Right renal pelvis (tissue), 4 donors: ENCODE measurements at places on chromosomes 16 and 17. TPM values are rescaled to one million over a fixed set of nuclear protein-coding genes. Genes with fewer than 3 reads are reported as not detected.

Gene CD300LB
- polyA plus RNA-seq = 0.07 TPM

DNA sequence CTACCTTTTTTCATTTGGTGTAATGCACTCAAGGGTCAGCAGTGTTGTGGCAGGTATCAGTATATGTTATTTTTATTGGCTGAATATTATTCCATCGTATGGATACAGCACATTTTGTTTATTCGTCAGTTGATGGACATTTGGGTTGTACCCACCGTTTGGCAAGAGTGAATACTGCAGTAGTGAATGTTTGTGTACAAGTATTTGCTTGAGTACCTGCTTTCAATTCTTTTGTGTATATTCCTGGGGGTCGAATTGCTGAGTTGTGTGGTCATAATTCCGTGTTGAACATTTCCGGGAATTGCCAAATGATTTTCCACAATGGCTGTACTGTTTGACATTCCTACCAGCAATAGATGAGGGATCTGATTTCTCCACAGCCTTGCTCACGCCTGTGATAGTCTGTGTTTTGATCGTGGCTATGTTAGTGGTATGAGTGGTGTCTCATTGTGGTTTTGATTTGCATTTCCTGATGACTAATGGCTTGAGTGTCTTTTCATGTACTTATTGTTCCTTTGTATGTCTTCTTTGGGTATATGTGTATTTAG, 108.4 kb downstream of the OR1D5 start:
- no peak for DNase-seq

GRCh38 chr16:30186782-30187555, 3.6 kb downstream of the CORO1A start:
- no peak for DNase-seq

DNA sequence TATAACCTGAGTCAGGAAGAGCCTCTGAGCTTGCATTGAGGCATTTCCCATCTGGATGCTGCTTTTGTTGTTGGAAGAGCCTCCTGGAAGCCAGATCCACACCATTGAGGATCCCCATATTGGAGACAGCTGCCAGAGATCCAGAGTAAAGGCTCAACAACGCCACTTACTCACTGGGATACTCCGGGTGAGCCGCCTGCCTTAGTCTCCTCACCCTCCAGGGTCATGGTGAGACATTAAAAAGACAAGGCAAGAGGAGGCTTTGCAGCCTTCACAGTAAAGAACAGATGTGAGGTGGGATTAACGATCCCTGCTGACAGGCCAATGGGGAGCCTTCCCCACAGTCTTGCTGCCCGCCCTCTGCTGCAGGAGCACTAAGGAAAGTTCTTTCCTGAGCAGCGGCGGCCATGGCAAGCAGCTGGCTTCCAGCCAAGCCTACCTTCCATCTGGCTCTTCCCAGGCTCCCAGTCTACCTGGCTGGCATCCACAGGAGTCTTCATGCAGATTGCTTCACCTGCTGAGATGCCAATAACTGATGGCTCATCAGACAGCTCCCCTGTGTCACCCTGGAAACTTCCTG, 198.5 kb downstream of the CYLD start:
- DNase-seq = no peak

GRCh38 chr16:12317121-12317810, 340.7 kb downstream of the SNX29 start:
- no peak for DNase-seq

DNA sequence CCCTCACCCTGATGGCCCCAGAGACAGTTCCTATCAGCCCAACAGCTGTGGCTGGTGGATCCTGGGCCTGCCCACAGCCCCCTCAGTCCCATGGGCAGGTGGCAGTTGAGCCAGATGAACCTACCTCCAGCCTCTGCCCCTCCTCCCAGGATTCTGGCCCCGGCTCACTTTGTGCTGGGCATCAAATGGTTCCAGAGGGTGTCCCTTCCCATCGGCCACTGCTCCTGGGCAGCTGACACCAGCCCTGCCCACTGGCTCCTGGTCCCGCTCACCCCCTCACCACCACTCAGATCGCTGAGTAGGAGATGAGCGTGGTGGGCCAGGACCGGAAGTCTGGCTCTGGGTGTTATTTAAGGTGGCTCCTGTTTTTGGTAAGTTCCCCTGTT, 2.0 kb downstream of the TTYH2 start:
- no peak for DNase-seq

DNA sequence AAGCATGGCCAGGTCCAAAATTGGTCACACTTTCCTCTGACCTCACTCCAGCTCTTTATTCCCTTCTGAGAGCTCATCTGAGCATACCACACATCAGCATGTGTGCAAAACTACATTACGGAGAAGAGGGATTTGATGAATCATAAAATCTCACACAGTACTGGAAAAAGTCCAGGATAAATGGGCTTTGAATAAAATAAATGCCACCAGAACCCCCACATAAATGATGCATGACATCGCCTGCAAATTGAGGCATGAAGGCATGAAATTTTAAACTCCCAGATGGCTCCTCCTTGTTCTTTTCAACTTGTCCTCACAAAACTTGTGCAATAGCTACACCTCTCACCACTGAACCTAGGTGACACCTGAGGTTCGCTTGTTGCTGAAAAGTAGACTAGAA, 439.5 kb downstream of the CA10 start:
- DNase-seq = no peak

DNA sequence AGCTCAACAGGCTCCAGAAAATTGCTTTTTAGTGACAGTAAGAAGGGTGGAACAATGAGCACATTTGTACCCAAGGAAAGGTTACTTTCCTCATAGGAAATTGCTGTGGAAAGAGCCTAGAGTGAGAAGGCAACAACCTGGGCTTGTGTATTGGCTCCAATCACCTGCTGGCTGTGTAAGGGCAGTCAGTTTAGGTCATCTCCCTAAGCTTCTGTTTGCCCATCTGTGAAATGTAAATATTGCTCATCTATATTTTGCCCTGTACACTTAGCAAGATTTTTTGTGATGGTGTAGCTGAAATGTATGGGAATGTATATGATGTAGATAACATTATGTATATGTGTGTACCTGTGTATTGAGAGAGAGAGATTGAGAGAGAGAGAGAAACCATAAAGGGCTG, 225.2 kb upstream of the MPHOSPH6 start:
- DNase-seq = no peak

DNA sequence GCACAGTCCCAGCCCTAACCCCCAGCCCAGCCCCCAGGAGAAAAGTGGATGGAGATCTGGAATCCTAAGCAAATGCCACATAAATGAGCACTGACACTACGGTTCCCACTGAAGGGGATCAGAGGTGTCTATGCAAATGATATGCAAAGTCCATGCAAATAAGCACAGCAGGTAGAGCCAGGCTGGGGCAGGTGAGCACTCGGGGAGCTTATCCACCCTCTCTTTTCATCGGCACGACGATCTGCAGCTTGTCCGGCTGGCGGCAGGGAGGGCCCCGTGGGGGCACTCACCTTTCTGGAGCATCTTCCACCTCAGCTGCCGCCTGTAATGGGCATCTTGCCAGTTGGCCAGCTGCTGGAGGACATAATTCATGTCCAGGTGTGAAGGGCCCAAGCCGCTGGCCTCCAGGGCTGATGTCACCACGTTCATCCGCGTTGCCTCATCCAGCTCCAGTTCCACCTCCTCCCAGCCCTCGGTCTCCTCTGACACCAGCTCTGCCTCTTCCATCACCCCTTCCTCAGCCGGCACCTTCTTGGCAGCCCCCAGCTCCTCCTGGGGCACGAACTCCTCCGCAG, 9.9 kb downstream of the HAP1 start:
- DNase-seq = no peak

DNA sequence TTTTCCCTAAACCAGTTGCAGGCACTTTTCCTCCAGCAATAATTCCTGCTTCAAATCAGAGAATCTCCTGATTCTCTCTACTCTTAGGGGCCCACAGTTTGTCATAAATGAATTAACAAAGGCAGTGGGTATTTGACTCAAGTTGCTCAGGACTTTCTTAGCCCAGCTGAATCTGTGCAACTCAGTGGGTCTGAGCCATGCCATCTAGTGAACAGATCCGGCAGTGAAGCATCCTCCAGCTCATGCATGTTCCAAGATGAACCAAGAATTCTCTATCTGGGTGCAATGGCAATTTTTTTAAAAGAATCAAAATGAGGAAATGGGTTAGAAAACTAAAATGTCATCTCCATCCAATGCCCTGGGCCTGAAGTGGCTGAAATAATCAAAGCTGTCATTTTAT, 575.2 kb upstream of the CDH11 start:
- no peak for DNase-seq

Gene CCL23
- polyA plus RNA-seq = 0.48 TPM

Gene IGSF6
- 5.8 TPM for polyA plus RNA-seq

Gene TRPV3
- polyA plus RNA-seq = 1.1 TPM

- DNase-seq = no peak
Measured at GRCh38 chr17:2943981-2944380, 119.4 kb downstream of the OR1D5 start.

GRCh38 chr16:833411-833810, 32.9 kb upstream of the GNG13 start:
- no peak for DNase-seq

DNA sequence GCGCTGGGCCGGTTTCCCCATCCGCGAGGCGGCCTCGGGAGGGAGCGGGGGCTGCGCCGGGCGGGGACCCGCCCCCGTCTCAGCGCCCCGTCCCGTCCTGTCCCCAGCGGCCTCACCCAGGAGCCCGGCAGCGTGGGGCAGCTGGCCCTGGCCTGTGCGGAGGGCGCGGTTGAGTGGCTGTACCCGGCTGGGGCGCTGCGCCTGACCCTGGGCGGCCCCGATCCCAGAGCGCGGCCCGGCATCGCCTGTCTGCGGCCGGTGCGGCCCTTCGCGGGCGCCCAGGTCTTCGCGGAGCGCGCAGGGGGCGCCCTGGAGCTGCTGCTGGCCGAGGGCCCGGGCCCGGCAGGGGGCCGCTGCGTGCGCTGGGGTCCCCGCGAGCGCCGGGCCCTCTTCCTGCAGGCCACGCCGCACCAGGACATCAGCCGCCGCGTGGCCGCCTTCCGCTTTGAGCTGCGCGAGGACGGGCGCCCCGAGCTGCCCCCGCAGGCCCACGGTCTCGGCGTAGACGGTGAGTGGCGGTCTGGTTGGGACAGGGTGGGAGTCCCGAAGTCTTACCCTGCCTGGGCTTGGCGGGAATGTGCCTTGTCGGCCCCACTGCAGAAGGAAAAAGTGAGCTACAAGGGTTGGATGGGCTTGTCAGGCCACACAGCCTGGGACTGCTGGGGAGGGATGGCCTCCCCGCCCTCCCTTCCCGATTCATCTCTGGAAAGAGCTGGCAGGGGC, 720 bp downstream of the METRN start:
- no peak for DNase-seq

DNA sequence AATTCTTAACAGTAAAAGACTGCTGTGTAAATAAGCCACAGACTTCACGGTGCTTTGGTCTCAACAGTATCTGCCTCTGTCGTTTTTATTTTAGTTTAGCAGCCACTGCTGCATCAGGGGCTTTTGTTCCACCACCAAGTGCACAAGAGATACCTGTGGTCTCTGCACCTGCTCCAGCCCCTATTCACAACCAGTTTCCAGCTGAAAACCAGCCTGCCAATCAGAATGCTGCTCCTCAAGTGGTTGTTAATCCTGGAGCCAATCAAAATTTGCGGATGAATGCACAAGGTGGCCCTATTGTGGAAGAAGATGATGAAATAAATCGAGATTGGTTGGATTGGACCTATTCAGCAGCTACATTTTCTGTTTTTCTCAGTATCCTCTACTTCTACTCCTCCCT, 7.9 kb downstream of the HERPUD1 start:
- DNase-seq = no peak

DNA sequence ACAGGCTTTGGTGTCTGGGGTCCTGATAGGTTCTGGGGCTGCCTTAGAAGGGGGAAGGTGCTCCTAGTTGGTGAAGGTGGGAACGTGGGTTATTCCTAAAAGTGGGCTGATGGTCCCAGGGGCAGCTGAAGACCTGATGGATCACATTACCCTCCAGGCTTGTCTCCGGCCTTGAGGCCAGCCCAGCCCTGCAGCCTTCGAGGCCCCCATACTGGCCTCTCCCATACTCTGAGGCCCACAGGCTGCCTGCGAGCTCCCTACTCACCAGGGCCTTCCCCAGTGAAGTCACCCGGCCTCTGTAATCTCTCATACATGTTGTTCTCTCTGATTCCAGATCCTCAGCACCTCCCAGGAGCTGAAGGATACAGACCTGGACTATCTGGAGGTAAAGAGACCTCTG, 2.7 kb downstream of the RNF112 start:
- no peak for DNase-seq

Gene NPIPB6
- polyA plus RNA-seq = 1.0 TPM

GRCh38 chr16:76428858-76429257, 151.7 kb downstream of the CNTNAP4 start:
- no peak for DNase-seq

GRCh38 chr16:67393111-67393787, at the start of gene TPPP3:
Gene TPPP3, minus strand, starts transcription at chr16:67393498. Its CDS starts 2,387 bp downstream, at chr16:67391111.
- peak; percentile 76 for DNase-seq

GRCh38 chr16:22402191-22402590, 27.8 kb upstream of the CDR2 start:
- DNase-seq = no peak

DNA sequence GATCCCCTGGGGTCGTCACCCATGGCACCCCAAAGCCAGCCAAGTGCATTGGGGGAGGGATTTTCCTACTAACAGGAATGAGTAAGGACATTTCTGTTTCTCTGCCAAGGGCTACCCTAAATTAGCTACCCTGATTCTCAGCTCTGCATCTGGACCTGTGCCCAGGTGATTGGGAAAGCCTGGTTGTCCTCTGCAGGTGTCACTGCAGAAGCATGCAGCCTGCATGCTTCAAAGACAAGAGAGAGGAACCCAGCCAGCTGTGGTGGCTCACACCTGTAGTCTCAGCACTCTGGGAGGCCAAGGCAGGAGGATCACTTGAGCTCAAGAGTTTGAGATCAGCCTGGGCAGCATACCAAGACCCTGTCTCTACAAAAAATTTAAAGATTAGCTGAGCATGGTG, 19.6 kb downstream of the BEAN1 start:
- DNase-seq = no peak

Gene METRN
- polyA plus RNA-seq = 17.0 TPM
